Hippocampal formation (tissue), 2 donors: ENCODE measurements at places on chromosomes 11 and 22.
A peak's percentile ranks its signal among the peaks of the same experiment; 100 is the strongest.

DNA sequence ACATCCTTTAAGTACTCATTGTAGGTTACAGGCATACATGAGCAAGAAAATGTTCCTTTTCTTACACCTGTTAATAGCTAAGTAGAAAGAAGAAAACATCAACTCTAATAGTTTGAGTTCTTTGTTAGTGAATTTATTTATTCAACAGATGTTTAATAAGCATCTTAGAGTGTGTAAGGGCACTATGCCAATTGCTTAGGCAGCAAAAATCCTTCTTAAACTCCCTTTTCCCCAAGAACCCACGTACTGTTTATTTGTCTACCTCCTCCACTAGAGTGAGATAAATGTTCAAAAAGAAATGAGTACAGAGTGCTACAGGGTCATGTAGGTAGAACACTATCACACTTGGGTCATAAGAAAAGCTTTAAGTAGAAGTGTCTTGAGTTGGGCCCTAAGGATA, 131.4 kb downstream of the CD44 start:
- no peak for DNase-seq

- DNase-seq, result no peak
Measured at GRCh38 chr11:107157809-107158187, 139.5 kb upstream of the GUCY1A2 start.

DNA sequence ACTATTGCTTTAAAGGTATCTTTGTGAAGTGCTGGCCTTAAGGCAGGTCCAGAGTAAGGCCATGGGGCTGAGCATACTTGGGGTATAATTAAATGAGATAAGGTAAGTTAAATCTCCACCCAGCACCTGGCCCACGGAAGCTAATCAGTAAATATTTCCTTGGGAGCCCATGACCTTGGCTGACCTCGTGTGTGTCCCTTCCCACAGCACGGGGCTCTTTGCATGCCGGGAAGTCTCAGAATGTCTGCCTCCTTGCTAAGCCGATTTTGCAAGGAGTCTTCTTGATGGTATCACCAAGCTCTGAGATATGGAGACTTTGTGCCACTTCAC, 46.5 kb downstream of the ADM start:
- DNase-seq, result no peak

- no peak for DNase-seq
Measured at GRCh38 chr22:35601743-35602615, 15.2 kb downstream of the MB start.

GRCh38 chr11:130359419-130359818, 44.7 kb upstream of the ZBTB44 start:
- no peak for DNase-seq

GRCh38 chr11:8017071-8017470, 29.9 kb downstream of the EIF3F start:
- DNase-seq, result no peak

DNA sequence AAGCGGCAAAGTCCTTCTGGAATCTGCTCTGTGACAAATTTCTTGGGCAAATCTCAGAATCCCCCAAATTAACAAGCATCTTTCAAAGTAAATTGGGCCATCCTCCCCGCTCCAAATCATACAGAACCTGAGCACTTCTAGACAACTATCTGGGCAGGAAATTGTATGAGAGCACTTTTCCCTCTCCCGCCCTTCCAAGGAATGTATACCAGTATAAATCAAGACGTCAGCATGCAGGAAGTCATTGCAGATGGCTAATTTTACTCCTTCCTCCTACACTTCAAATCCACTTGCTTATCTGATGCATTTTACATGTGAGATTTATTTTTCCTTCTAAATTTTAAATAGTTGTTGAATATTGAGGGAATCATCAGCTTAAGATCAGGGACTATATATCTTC, 52.1 kb downstream of the NTM start:
- DNase-seq, result no peak

- no peak for DNase-seq
Measured at GRCh38 chr22:18113680-18114394, 3.2 kb downstream of the TUBA8 start.

- no peak for DNase-seq
Measured at GRCh38 chr11:11425806-11426205, 72.8 kb upstream of the CSNK2A3 start.

DNA sequence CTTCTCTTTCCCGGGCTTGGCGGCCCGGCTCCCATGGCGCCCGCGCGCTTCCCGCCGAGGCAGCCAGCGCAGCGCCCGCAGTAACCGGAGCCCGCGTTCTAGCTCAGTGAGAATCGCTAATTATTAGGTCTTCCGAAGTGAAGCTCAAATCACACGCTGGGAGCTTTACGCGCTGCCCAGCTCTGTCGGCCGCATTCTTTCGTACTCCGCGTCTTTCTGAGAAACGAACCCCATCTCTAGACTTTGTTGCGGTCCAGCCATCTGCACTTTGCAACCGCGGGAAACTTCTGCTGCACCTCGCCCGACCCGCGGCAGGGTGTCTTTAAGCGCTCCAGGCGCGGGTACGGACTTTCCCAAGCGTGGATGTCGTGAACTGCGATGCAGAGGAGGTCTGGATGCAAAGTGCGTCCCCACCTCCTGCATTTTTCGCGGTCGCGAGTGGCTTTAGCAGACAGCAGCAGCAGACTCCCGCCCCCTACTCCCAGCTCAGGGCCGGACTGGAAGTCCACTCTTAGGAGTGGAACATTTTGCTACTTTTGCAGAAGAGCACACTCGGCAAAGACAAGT, 6.0 kb upstream of the PAX6 start:
- DNase-seq, result no peak

GRCh38 chr11:121520243-121521144, 67.7 kb upstream of the SORL1-AS1 start:
- DNase-seq, result no peak

- no peak for DNase-seq
Measured at GRCh38 chr11:123841174-123841573, 35.0 kb upstream of the OR6M1 start.

GRCh38 chr11:119599864-119600541, 129.0 kb downstream of the NECTIN1 start:
- DNase-seq, result no peak

DNA sequence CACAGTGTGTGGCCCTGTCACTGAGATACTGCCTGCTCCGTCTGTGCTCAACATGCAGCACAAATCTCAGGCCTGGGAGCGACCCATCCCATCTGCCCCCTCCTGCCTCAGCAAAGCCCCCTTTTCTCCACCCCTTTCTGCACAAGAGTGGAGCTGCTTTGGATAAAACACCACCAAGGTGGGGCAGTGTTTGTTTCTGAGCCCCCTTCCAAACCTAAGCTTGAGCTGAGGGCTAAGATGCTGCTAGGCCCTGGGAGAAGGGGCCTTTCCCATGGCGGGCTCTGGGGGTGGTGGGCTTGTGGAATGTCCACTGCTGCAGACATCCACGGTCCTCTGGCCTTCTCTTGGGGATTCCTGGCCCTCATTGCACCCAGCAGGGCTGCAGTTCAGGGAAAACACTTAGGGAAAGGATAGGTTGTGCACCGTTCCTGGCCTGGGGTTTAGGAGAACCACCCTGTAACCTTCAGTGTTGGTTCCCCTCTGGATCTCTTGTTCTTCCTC, 594.1 kb downstream of the TBC1D22A start:
- DNase-seq, result no peak

DNA sequence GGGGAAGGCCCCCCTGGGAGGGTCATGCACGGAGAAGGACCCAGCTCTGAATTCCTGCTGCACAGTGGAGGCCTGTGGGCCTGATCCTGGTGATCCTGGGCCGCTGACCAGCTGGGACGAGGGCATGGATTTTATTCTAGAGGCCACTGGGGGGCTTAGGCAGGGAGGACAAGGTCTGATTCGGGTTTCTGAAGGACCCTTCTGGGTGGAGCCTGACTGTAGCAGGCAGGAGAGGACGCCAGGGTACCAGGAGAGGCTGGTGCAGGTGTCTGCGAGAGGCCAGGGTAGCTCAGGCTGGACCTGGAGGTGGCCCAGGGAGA, 31.3 kb downstream of the MPPED1 start:
- no peak for DNase-seq

DNA sequence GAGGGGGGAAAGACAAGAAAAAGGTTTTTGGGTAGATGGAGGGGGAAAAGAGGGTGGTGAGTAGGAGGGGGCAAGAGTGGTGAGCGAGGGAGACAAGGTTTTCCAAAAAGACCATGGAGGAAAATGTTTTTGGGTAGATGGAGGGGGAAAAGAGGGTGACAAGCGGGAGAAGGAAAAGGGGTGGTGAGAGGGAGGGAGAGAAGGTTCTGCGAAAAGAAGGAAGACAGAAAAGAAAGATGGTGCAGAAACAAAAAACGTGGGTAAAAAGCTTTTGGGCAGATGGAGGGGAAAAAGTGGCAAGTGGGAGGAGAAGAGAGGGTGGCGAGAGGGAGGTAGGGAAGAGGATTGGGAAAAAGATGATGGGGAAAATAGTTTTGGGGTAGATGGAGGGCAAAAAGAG, 116.0 kb upstream of the SERPIND1 start:
- DNase-seq, result no peak

- no peak for DNase-seq
Measured at GRCh38 chr11:4059424-4059823, 35.2 kb upstream of the RRM1 start.

DNA sequence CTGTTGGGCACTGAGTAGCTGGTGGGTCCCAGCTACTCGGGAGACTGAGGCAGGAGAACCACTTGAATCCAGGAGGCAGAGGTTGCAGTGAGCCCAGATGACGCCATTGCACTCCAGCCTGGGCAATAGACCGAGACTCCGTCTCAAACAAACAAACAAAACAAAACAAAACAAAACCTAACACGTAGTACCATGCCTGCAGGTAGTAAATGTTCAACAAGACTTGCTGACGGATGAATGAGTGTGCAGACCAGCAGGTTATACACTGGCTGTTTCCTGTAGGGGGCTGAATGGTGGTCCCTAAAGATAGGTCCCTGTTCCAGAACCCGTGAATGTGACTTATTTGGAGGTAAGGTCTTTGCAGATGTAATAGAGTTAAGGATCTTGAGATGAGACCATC, 12.8 kb upstream of the MRGPRD start:
- DNase-seq, result no peak

DNA sequence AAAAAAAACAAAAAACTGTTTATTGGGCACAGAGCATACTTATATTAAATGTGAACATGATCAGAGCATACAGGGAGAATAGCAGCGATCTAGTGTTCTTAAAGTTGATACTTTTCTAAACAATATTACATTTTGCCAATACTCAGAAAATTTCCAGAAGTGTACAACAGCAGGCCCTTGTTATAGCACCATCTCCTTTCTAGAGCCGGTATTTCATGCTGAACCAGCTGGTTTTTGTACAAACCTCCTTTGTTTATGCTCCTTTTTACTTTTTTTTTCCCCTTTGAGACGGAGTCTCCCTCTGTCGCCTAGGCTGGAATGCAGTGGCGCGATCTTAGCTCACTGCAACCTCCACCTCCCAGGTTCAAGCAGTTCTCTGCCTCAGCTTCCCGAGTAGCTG, 90.7 kb downstream of the PPP6R3 start:
- no peak for DNase-seq

DNA sequence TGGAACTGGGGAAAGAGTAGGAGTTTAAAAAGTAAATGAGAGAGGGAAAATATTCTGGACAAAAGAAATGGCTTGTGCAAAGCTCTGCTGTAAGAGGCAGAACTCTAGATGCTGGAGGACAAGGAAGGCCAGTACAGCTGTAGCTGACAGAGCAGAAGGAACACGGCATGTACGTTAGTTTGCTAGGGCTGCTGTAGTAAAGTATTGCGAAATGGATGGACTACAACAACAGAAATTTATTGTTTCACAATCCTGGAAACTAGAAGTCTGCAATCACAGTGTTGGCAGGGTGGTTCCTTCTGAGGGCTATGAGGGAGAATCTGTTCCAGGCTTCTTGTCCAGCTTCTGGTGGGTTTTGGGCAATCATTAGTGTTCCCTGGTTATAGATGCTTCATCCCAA, 454.4 kb downstream of the NTM start:
- DNase-seq, result no peak

DNA sequence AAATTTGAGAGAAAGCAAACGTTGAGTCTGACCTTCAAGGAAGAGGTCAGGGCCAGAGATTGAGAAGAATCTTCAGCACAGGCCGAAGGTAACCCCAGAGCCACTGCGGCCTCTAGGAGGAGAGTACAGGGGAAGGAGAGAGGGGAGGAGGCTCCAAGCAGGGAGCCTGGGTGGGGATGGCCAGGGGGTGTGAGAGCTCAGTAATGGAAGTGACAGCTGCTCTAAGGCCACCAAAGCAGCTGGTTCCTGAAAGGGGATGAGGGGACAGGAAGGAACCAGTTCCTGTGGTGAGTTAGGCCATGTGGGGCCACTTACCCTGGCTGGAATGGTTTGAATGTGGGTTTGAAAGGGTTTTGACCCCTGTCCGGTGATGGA, 46.1 kb downstream of the PISD start:
- no peak for DNase-seq

DNA sequence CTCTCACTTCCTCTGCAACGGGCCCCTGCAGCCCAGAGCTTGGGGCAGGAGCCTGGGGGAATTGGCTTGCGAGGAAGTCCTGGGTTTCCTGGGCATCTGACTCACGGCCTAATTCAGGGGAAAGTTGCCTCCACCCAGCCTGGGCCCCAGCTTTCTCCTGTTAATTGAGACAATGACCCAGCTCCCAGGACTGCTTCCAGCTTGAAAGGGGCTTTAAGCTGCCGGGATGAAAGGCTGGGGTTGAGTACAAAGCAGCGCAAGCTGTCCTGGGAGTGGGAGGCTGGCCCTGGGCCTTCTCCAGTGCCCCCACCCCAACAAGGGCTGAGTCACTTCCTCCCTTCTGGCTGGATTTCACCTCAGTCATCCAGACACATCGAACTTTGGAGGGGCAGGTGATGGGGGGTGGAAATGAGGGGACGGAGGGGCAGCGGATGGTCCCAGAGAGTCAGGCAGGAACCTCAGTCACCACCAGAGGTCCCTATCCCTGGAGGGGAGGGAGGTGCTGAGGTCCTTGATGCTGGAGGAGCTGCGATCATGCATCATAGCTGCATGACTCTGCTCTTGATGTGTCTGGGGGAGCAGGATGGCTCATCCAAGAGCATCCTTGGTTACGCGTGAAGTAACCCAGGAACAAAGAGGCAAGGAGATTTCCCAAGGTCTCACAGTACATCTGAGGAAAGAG, 30.1 kb upstream of the OAF start:
- peak; percentile 42 for DNase-seq

- DNase-seq, result no peak
Measured at GRCh38 chr11:3723014-3723708, 52.0 kb upstream of the CHRNA10 start.

- no peak for DNase-seq
Measured at GRCh38 chr11:21814169-21814568, 378.7 kb upstream of the ANO5 start.

- DNase-seq, result peak; percentile 31
Measured at GRCh38 chr11:22192642-22193347, at the start of gene ANO5. Gene ANO5, plus strand, starts transcription at chr11:22193085. Its CDS starts 408 bp downstream, at chr11:22193493.

GRCh38 chr22:50138988-50139387, 31.5 kb upstream of the PANX2 start:
- DNase-seq, result no peak

DNA sequence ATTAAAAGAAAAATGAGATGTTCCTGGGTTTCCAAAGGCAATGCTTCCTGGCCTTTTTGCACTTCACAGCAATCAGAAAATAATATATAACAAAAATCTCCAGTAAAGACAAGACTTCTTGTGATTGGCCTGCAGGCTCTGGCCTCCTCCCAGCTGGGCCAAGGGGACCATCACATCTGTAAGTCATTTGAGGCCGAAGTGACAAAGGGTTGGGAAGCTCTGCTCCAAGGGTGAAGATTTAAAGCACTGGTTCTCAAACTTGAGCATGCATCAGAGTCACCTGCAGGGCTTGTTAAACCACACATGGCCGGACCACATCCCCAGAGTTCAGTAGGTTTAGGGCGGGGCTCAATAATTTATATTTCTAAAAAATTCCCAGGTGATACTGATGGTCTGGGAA, 32.1 kb downstream of the ARFGAP2 start:
- DNase-seq, result no peak

- DNase-seq, result no peak
Measured at GRCh38 chr11:5521540-5521939, 5.0 kb upstream of the UBQLNL start.
